ENCODE measurements at places on chromosomes 7 and 10.

- no peak for DNase-seq
Observed at GRCh38 chr7:20218279-20218678, 1.1 kb upstream of the MACC1 start.

- peak; percentile 42 for DNase-seq
Observed at GRCh38 chr10:119161680-119162451, 3.6 kb downstream of the SFXN4 start.

GRCh38 chr10:47457528-47457820 is 26.4 kb downstream of the ANXA8 start:
- DNase-seq, result peak; percentile 2

DNA sequence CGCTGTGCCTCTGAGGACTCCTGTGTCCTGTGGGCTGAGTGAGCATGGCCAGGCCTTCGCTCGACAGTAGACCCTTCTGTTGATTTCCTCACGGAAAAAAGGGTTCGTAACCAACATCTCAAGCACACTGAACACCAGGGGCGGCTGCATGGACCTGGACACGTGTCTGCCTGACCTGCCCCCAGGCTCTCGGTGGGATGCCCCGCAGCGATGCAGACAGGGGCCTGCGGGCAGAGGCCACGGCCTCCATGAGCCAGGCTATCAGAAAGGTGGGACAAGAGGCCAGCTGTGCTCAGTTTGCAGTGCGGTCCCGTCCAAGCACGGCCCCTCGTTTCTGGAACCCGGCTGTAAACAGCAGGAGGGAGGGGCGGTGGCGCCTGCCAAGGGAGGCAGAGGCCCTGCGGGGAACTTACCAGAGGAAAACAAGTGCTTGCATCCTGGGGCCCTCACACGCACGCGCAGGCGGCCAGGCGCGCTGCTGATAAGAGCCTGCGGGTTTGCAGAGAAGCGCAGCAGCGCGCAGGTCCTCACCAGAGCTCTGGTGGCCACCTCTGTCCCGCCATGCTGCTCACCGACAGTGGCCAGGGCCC is 10.6 kb downstream of the GPR146 start:
- DNase-seq, result no peak

DNA sequence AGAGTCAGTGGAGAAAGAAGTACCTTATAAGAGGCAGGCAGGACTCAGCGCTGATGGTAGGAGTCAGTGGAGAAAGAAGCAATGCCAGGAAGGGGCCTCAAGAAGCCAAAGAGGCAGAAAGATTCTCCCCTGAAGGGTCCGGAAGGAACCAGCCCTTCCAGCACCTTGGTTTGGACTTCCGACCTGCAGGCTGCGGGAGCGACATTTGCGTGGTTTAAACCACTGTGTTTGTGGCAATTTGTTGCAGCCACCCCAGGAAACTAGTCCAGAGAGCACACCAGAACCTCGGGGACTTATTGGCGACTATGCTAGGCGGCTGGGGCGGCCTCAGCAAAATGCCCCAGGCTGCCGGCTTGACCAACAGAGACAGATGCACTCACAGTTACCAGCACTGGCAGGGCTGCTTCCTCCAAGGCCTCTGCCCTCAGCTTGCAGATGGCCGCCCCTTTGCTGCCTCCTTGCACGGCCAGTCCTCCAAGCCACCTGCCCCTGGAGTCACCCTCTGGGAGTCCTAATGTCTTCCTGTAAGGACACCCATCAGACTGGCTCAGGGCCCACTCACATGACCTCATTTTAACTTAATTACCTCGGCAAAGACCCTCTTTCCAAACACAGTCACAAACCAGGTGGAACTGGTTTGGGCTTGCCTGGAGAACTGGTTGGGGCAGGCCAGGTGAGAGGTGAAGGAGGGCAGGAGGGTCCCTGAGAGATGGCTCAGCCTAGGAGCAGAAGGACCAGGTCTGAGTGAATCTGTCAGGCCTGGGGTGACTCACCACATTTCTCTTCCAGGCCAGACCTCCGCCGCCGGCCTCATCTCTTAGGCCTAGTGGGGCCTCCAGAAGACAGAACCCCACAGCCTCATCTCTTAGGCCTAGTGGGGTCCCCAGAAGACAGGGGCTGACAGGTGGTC is 26.1 kb downstream of the CALML3 start:
- DNase-seq, result no peak

GRCh38 chr7:96452146-96452545 is 130.2 kb upstream of the SLC25A13 start:
- no peak for DNase-seq

DNA sequence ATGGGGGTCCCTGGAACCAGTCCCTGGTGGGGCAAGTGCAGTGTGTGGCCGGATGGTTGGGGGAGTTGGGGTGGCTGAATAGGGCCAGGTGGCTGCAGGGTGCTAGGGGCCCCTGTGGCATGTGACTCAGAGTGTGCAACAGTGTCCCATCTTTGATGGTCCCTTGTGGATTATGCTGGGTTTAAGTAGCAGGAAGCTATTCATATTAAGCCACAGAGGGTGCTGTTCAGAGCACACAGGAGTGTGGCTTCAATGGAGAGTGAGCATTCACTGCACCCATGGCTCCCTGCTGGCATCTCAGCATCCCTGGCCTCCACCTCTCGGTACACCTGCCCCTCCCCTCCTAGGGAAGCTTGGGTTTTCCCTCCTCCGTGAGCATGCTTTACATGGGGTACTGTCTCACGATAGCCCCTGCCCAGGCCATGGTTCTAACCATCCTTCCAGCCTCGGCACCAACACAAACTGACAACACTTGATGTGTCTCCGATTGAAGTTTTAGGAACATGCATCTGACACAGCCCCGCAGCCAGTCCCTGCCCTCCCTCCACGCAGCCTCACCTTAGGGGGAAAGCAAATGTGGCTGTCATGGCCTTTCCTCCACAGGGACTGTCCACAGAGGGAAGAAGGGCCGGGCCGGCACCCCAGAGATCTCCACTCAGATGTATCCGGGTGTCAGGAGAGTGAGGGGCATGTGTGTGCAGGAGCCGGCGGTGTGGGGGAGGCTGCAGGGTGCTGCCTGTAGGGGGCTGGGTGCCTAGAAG is 30.4 kb upstream of the PPIF start:
- no peak for DNase-seq

GRCh38 chr10:125782054-125782453 is 6.4 kb upstream of the MMP21 start:
- DNase-seq, result no peak

DNA sequence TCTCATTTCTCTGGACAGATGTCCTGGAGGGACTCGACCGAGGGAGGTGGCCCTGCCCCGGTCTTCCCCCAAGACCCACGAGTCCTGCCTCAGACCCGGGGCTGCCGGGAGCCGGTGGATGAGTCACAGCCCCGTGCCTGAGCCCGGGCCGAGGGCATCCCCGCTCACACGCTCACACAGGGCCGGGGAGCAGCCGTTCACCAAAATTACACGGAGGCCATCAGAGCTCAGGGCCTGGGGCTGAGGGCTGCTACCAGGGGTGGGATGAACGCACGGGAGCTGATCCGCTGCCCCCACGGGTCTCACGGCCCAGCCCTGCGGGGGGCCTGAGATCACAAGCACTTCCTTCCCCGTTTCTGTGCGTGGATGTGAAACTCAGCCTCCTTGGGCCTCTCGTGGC is 17.5 kb downstream of the FAM20C start:
- no peak for DNase-seq

GRCh38 chr10:16913266-16913665 is 96.0 kb upstream of the RSU1 start:
- DNase-seq, result no peak

- DNase-seq, result peak; percentile 58
Observed at GRCh38 chr10:126468876-126469643, 80.8 kb upstream of the ADAM12 start.

DNA sequence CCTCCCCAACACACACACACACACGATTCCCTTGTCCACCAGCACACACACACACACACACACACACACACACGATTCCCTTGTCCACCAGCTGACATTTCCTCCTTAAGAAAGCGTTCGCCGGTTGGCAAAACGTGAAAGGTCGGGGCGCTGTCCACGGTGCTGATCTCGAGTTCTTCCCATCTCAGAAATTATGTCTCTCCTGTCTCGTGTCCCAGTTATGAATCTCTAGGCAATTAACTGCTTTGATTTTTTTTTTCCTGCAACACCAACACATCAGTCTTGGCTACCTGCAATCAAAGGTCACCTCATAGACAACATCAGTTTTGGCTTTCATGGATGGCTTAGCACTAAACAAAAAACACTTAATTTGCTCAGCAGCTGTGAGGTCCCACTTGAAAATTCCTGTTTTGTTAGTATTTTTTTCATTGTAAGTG is 1.9 kb downstream of the INA start:
- DNase-seq, result peak; percentile 55

- no peak for DNase-seq
Observed at GRCh38 chr7:90445633-90446032, 23.8 kb upstream of the PTTG1IP2 start.

DNA sequence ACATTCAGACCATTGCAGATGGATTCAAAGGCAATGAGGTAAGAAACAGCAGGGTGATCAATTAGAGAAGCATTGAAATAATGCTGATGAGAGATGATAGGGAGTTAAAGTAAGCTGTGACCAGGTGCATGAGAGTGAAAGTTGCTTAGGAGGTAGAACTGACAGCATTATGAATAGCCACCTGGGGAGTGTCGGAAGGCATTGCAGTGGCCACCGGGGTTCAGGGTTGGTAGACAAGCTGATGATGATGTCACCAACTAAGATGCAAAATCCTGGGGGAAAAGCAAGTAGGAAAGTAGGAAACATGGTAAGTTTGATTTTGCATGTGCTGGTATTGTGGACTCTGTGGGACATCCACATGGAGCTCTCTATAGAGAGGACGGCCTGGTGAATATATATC is 211.9 kb upstream of the ETV1 start:
- no peak for DNase-seq

- DNase-seq, result no peak
Observed at GRCh38 chr7:10930551-10930950, 43.1 kb upstream of the PHF14 start.

DNA sequence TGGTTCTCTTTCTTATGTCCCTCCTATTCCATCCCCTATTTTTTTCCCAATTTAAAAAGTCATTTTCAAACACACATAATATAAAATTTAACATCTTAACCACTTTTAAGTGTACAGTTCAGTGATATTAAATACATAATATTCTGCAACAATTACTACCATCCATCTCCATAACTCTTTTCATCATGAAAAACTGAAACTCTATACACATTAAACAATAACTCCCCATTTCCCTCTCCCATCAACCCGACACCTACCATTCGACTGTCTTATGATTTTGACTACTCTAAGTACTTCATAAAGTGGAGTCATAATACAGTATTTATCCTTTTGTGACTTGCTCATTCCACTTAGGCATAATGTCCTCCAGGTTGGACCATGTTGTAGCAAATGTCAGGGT is 2.6 kb downstream of the KIF11 start:
- DNase-seq, result no peak

- no peak for DNase-seq
Observed at GRCh38 chr10:31596765-31597164, 277.7 kb downstream of the ZEB1 start.

GRCh38 chr10:13745271-13745670 is 158.5 kb downstream of the PRPF18 start:
- DNase-seq, result no peak

DNA sequence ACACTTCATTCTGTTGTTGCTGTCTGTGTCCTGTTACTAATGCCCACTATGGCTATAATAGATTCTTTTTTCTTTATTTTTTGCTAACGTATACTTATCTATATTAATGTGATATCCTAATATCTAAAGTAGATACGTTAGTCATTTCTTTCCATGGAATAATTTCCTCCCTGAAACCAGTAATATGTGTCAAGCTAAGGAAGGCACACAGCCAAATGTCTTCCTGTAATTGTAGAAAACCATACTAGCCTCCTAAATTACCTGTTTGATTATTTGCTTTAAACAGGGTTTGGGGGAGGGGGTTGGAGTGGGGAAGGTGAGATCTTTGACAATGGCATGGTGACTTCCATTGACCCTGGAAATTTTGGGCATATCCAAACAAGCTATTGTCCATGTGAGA is 56.4 kb downstream of the THNSL1 start:
- no peak for DNase-seq

DNA sequence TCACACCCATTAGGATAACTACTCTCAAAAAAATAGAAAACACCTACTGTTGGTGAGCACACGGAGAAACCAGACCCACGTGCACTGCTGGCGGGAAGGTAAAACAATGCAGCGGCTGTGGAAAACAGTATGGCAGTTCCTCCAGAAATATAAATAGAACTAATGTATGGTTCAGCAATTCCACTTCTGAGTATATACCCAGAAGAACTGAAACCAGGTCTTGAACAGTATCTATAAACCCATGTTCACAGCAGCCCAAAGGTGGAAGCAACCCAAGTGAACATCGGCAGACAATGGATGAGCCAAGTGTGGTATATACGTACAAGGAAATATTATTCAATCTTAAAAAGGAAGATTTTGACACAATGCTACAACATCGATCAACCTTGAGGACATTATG is 164.7 kb downstream of the ZMYND11 start:
- DNase-seq, result no peak

DNA sequence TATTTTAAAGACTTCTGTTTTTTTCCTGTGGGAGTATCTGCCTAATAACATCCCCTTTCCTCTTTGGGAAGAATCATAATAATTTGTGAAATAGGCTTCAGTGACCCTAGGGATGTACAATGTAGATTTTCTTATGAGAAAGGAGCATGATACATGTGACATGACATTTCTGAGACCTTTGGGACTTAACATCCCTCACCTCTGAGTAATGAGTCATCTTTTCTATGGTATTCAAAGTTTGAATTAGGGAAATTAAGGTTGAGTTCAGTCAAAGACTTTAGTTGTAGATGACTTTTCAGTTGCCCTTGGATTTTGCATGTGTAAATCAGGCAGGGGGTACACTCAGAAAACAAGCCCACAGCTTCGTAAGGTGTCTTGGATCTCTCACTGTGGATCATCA is 14.3 kb downstream of the GRK5 start:
- DNase-seq, result no peak

- DNase-seq, result no peak
Observed at GRCh38 chr7:31311552-31311951, 29.0 kb downstream of the NEUROD6 start.

DNA sequence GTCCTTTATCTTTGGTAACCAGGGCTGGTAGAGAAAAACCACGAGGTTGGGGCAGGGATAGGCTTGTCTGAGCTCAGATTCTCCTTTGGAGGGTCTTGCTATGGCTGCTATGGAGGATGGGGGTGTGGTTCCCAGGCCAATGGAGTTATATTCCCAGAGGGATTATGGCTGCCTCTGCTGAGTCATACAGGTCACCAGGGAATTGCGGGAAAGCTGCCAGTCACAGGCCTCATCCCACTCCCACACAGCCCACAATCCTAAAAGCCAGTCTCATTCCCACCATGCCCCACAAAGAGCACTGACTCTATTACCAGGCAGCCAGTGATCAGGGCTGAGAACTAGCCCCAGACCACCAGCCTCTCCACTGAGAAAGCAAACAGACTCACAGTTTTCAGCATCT is 316.6 kb upstream of the TMEM229A start:
- no peak for DNase-seq

GRCh38 chr10:101827919-101828600 is 9.8 kb upstream of the OGA start:
- no peak for DNase-seq

DNA sequence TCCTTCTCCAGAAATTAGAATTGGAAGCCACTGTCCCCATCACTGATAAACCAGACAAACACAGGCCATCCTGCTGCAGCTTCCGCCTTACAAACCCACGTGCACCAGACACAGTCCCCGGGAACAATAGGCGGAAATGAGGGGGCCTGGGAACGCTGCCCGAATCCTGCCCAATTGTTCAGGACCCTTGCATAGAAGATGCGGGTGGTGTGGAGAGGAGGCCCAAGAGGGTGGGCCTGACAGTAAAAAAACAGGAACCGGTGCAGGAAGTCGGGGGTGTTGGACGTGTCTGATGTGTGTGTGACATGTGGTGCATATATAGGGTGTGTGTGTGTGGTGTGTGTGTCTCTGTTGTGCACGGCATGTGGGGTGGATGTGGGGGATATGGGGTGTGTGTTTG is 26.5 kb upstream of the CHST15 start:
- DNase-seq, result no peak
